ENCODE measurements at places on chromosomes 4 and X.

GRCh38 chr4:94995684-94996394 lies 238.1 kb downstream of the BMPR1B start:
- DNase-seq = peak; percentile 69

- no peak for DNase-seq
Measured at GRCh38 chr4:101475246-101475645, 127.9 kb upstream of the PPP3CA start.

GRCh38 chr4:165504184-165504583 lies 125.4 kb downstream of the CPE start:
- DNase-seq = no peak

GRCh38 chr4:89070041-89070440 lies 13.1 kb upstream of the FAM13A start:
- no peak for DNase-seq

DNA sequence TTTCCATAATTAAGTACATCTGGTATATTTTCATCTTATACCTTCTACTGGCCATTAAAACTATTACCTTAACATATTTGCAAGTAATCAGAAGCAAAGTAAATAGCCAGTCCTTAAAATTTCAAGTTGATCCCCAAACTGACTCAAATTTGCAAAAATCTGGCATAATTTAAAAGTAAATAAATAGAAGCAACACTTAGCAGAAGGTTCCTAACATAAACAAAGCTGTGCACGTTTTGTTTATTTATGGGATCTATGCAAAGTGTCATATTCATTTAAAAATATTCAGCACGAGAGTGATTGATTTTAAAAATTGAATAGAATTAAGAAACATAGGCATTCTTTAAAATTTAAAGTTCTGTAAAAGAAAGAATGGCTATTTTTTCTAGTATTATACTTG lies 9.8 kb upstream of the CXXC4 start:
- no peak for DNase-seq

- peak; percentile 77 for DNase-seq
Measured at GRCh38 chr4:145887241-145887991, 51.2 kb downstream of the ZNF827 start.

All from astrocyte of the spinal cord (primary cell).